ENCODE measurements at places on chromosomes 1 and 21.

GRCh38 chr1:224141693-224142092 lies 27.8 kb downstream of the FBXO28 start:
- no peak for DNase-seq

DNA sequence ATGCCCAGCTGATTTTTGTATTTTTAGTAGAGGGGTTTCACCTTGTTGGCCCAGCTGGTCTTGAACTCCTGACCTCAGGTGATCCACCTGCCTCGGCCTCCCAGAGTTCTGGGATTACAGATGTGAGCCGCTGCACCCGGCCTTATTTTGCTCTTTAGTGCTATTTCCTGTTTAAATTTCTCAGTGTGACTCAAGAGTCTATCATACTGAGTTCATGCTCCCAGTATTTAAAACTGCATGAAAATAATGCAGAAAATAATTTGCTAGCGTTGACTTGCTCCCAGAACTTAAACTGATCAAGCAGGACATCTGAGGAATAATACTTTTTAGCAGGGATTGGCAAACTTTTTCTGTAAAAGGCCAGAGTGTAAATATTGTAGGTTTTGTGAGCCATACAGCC lies 86.4 kb upstream of the C1orf21 start:
- no peak for DNase-seq

DNA sequence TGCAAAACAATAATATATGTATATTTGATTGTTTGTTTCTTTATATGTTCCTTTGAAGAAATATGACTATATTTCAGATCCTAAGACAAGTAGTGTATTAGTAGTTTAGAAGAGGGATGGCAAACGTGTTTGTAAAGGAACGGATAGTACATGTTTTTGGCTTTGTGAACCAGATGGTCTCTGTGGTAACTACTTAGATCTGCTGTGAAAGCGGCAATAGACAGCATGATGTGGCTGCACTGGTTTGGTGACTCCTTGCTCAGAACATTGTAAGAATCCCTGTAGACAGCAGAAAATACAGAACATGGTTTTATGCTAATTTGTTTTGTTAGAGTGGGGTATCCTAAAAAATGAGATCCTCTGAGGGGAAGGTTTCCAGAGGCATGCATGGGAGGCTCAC lies 3.1 kb downstream of the ACADM start:
- DNase-seq = no peak

GRCh38 chr1:171160211-171160610 lies 24.9 kb upstream of the FMO2 start:
- no peak for DNase-seq

- DNase-seq = no peak
These were observed 13.0 kb upstream of the KLHDC8A start for GRCh38 chr1:205369701-205370123.

DNA sequence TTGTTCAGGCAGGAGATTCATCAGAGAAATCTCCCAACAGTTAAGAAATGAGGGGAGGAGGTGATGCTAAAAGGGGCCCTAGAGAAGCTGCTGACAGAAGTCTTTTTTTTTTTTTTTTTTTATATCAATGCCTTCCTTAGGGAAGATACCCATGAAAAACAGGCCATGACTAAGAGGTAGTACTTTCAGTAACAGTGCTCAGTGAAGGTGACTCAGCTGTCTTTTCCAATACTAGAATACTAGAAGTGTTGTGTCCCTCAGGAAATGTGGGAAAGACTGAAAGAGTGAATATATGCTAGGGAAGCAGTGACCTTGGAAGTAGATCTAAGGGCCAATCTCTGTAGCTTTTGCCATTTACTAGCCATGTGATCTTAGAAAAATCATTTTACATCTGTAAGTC lies 52.4 kb upstream of the SLFNL1 start:
- no peak for DNase-seq

DNA sequence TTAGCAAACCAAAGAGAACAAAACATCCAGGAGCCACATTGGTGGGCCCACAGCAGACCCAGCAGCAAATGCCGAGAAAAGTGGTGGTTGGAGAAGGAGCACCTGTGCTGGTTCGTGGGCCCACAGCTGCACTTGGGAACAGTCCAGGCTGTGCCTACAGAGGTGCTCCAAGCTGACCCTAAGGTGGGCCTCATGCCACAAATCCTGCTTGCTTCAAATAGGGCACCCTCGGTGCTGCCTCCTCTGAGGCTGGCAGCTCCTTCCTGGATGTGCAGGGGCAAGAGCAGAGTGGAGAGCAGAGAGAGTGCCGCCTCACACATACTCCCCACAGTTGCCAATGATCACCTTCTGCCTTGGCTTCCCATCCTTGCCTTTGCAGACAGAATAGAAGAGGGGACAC lies 40.1 kb downstream of the BMP8A start:
- no peak for DNase-seq

- DNase-seq = no peak
These were observed at the start of gene S100A3 for GRCh38 chr1:153548722-153549688. Gene S100A3 (minus strand): TSS chr1:153549258. CDS start chr1:153548485, 773 bp downstream.

Measured in activated B cell treated with CpG ODN at 0.5 μM for 24 hours (primary cell).